T-helper 22 cell (primary cell): ENCODE measurements at places on chromosomes 5 and 9.

- no peak for DNase-seq
Observed at GRCh38 chr9:76109953-76110352, 219.5 kb downstream of the PCSK5 start.

- DNase-seq = no peak
Observed at GRCh38 chr9:88978034-88978433, 13.2 kb upstream of the S1PR3 start.

- DNase-seq = no peak
Observed at GRCh38 chr5:53678981-53679660, 118.7 kb downstream of the NDUFS4 start.

GRCh38 chr9:126287166-126287866 lies 39.3 kb upstream of the MVB12B start:
- DNase-seq = no peak

GRCh38 chr9:82606492-82607382 lies 456.2 kb downstream of the RASEF start:
- no peak for DNase-seq

GRCh38 chr9:137406876-137407589 lies 15.9 kb downstream of the EXD3 start:
- no peak for DNase-seq

DNA sequence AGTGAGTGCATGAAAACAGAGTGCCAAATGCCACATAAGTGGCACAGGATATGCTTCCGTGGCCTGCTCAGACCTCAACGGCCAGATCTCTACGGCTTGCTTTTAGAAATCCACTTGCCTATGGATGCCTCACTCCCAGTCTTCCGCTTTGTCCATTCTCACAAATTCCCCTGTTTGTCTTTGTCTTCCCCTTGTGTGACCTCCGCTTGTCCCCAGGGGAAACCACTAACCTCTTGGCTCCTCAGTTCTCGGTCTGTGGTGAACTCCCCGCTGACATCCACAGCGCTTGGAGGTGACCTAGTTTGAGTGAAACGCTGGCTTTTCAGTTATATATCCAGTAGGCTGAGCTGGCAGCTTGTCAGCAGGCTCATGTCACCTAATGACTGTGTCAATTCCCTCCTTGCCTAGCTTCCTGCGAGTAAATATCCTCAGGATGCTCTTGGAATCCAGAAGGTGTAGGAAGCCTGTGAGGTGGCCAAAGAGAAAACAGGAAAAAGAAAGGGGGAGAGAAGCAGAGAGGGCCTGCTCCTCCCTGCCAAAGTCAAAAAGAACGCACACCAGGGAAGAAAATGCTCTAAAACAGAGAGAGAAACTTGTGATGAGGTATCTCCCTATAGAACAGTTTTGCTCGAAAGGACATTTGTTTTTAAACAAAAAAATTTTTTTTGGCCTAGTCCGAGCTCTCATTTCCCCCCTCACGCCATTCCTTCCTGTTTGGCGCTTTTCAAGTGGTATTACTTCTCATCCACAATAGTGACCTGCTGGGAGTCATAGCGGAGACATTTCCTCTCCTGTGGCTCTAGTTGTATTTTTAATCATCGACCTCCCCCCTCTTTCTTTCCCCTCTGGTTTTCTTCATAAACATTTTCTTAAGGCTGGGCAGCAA lies 101.6 kb upstream of the SPRY4 start:
- peak; percentile 44 for DNase-seq

GRCh38 chr5:43357878-43358281 lies 44.7 kb upstream of the HMGCS1 start:
- no peak for DNase-seq

DNA sequence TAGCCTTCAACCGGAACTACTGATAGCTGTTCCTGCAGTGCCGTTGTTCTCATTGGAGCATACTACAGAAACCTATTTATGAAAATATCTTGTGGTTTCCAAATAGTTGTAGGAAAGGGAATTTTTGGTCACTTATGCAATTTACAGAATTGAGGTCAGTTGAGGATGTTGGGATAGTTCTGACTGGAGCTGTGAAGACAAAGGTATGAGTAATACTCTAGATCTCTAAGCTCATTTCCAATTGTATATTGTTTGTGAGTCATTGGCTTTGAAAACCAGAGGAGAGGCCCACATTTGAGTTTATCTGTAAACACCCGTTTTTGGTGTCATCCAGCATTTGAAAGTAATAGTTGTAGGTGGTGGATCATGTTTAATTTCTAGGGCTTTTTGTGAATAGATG lies 561.3 kb upstream of the WWC1 start:
- no peak for DNase-seq

GRCh38 chr5:122704247-122705036 lies 70.4 kb upstream of the SNX2 start:
- DNase-seq = no peak

- DNase-seq = no peak
Observed at GRCh38 chr5:156310115-156310514, 16.8 kb upstream of the SGCD start.

DNA sequence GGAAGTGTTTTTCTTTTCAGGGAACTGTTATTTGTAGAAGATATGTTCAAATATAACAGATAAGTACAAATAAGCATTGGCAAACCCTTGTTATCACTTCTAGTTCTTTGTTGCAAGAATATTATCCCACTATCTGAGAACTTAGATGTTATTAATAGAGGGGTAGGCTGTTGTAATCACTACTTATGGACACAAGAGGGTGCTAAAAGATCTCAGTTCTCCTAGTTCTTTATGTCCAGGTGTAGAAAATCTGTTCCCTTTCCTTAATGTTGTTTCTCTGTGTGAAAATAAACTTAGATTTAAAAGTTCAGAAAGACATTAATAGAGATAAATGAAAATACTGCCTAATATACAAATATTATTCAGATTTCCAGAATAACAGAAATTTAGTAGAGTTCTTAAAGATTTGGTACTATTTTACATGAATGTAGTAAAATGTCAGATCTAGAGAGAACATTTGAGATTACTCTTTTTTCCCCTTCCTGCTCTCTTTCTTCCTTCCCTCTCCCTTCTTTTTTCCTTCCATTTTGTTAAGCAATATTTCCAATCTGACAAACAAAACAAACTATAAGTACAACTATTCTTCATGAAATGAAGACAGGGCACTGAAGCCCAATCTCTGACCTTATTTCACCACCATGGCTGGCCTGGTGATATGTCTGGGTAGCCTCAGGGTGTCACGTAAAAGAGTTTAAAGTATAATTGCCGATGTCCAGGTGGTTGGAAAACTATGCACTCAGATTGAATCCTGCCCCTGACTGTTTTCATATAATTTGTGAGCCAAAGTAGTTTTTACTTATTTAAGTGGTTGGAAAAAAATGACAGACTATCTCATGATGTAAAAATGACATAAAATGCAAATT lies 43.6 kb upstream of the C5orf46 start:
- DNase-seq = no peak

GRCh38 chr9:114220061-114220541 lies 64.8 kb downstream of the COL27A1 start:
- no peak for DNase-seq

GRCh38 chr9:89729954-89730530 lies 125.2 kb downstream of the GADD45G start:
- no peak for DNase-seq

- DNase-seq = no peak
Observed at GRCh38 chr9:124698265-124698664, 72.8 kb downstream of the NR6A1 start.

DNA sequence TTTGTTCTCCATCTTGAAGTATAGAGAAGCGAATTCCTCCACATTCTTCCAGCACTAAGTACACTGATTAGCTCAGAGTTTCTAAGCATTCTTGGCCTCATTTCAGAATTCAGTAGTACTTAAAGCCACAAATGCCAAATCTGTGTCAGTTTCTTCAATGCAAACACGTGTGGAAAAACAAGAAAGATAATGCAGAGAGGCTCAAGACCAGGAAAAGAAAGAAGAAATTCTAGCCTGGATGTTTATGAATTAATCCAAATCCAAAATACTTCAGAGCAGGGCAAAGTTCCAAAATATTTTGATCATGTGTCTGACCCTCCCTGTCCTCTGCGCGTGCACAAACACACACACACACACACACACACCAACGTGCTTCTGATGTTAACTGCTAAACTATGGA lies 457.6 kb downstream of the SLCO4C1 start:
- no peak for DNase-seq

DNA sequence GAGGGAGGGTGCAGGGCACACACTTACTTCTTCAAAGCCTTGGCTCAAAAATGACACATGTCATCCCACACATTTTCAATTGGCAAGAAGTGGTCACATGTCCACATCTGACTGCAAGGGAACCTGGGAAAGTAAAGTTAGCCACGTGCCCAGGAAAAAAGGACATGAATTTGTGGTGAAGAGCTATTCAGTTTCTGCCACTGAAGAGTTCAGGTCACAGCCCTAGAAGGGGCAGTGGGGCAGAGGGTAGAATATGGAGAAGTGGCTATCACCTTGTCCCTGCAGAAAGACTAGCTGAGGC lies 1.9 kb upstream of the RGS14 start:
- no peak for DNase-seq

GRCh38 chr9:132509928-132510874 lies 72.2 kb upstream of the BARHL1 start:
- DNase-seq = no peak

GRCh38 chr9:132627106-132627505 lies 42.7 kb downstream of the DDX31 start:
- DNase-seq = no peak

- no peak for DNase-seq
Observed at GRCh38 chr5:81631124-81631523, 119.8 kb downstream of the SSBP2 start.

- no peak for DNase-seq
Observed at GRCh38 chr5:91219091-91219802, 163.9 kb downstream of the ARRDC3 start.

GRCh38 chr5:137560420-137560819 lies 61.3 kb upstream of the SPOCK1 start:
- no peak for DNase-seq

DNA sequence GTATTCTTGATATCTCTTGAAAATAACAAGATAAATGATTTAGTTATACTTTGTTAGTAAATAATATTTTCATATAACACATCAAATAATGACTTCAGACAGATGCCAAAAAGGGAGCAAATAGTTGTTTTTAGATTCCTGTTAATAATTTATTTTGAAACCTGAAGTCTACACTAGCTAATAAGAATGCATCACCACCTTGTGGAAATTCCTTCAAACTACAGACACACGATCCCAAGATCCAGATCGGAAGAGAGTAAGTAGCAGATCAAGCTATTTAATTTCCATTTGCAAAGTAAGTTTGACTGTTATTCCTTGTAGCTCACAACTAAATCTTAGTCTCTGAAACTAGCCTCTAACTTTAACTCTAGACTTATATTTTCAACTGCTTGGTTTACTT lies 35.5 kb upstream of the ISL1 start:
- no peak for DNase-seq

DNA sequence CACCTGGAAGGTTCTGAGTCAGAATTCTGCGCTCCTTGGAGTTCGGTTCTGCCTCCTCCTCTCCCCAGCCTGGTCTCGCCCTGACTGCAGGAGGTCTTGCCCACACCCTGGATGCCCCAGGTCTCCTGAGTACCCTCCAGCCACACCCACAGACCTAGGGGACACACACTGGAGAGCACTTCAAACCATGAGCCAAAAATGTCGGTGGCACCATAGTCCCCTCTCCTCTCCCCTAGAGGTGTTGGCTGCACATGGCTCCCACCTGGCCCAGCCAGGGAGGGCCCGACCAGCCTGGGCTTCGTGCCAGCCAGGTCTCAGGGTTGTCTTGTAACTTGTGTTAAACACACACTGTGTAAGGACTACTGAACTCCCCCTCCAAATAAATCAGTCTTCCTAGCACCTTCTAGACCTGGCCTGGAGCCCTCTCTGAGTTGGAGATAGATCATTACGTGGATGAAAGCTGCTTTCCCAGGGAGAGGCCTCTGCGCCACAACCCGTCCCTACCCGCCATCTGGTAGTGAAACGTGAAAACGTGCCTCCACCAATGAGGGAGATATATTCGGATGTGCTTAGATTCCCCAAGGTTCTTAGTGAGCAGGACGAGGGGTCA lies 49.9 kb upstream of the CTSL start:
- DNase-seq = no peak

DNA sequence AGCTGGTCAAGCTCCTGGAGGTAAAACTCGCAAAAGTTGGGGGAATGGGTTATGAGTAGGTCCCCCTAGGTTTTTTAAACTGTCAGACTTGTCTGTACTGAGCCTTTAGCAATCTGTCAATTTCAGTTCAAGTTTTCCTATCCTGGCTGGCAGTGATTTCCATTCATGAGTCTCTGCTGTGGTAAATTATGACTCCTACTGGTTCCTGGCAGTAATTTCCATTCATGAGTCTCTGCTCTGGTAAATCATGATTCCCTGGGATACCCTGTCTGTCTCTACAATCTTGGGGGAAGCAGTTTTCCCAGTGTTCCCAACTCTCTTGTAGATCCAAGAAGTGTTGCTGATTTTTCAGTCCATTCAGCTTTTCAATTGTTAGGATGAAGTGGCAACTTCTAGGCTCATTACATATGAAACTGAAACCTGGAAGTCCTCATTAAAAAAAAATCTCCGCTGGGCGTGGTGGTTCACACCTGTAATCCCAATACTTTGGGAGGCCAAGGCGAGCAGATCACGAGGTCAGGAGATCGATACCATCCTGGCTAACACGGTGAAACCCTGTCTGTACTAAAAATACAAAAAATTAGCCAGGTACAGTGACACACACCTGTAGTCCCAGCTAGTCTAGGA lies 91.3 kb upstream of the GPBP1 start:
- no peak for DNase-seq

DNA sequence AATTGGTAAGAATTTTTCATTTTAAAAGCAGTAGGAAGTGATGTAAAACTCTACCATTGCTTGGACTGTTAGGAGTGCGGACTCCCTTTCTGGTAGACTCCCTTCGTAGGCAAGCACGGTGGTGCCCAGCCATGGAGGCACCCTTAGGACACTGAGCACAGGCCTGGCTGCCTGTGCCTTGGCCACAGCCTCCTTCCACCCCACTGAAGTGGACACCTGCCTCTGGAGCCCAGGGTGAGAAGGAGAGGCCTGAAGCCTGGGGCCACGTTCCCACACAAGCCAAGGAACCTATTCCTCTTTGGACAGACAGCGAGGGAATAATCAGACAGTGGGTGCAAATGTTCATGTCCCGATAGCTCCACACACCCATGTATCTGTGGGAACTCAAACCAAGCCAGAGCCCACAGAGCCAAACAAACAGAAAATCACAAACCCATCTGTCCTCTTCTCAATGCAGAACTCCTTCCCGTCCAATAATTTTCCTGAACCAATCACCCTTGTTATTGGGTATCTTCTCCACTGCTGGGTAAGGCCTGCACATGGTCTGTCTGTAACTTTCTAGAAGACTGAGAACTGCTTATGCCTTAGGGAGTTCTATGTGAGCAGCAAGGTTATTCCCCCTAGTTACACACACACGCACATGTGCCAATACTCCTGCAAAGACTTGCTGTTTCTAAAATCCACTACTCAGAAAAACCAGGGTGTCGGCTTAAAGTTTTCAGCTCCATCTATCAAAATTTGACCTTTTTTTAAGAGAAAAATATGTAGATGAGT lies 45.2 kb downstream of the UBE2QL1 start:
- DNase-seq = no peak
